Heart right ventricle (tissue), 16 donors: ENCODE measurements at places on chromosomes 6 and 20.

GRCh38 chr6:2222275-2222842, 23.0 kb downstream of the GMDS start:
- DNase-seq: no peak

- no peak for DNase-seq
Measured at GRCh38 chr6:128156321-128157111, 255.7 kb upstream of the THEMIS start.

- no peak for DNase-seq
Measured at GRCh38 chr6:18185624-18186023, 30.4 kb downstream of the KDM1B start.

DNA sequence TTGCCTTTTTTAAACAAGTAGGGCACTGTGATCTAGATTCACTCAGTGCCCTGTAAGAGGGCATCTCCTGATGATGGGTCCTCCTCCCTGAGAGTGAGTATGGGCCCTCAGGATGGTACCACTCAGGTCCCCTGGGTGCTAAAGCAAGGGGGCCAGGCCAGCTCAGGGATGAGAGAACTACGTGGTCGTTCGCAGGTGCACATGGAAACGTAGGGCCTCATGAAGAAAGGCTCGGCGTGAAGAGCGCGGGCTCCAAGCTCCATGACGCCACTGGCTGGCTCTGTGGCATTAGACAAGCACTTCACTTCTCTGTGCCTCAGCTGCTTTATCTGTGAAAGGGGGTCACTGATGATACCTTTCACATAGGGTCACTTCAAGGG, 50.7 kb downstream of the SYNJ2 start:
- DNase-seq: no peak

GRCh38 chr6:105384004-105384403, 18.9 kb downstream of the PREP start:
- DNase-seq: no peak

DNA sequence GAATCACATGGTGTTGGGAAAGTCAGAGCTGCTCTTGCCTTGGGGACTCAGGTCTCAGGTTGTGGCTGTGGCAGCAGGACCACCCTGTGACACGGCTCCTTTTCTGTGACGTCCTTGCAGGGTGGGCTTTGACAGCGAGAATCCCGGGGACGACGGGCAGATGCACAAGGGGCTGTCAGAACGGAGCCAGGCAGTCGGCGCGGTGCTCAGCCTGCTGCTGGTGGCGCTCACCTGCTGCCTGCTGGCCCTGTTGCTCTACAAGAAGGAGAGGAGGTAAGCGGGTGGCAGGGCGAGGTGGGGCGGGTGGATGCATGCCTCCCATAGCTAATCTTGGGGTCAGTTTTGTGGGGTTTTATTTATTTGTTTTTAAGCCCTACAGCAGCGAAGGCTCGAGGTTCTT, 19.2 kb upstream of the SLC22A1 start:
- no peak for DNase-seq

- no peak for DNase-seq
Measured at GRCh38 chr20:434661-435419, 26.7 kb downstream of the RBCK1 start.

DNA sequence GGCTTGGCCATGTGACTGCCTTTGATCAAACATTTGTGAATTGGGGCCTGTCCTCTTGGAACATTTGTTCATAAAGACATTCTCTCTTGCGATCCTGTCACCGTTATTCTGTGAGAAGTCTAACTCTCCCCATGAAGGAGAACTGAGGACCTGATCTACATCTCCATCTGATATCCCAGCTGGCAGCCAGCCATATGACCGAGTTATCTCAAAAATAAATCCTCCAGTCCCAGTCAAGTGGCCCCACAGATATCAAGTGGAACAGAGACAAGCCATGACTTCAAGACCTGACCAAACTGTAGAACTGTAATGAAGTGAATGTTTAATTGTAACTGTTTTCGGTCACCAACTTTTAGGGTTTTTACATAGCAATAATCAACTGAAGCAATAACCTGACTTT, 25.7 kb downstream of the SNX3 start:
- DNase-seq: no peak

DNA sequence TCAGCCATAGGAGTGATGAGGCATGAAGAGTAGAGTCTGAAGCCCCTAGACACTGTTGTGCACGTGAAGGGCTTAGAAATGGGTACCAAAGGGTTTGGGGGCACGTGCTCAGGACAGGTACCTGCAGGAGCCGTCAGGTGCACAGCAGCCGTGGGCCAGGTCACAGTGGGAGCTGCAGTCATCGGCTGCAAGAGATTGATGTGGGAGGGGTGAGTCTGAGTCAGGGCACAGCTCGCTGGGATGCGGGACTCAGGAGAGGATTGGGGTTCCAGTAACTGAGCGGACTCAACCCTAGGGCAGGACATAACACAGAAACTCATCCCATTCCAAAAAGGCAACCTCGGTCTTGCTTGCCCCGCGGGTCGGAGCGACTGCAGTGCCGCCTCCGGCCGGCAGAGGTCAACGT, 1.1 kb downstream of the DLK2 start:
- DNase-seq: no peak
